ENCODE measurements at places on chromosomes 16 and 17.

DNA sequence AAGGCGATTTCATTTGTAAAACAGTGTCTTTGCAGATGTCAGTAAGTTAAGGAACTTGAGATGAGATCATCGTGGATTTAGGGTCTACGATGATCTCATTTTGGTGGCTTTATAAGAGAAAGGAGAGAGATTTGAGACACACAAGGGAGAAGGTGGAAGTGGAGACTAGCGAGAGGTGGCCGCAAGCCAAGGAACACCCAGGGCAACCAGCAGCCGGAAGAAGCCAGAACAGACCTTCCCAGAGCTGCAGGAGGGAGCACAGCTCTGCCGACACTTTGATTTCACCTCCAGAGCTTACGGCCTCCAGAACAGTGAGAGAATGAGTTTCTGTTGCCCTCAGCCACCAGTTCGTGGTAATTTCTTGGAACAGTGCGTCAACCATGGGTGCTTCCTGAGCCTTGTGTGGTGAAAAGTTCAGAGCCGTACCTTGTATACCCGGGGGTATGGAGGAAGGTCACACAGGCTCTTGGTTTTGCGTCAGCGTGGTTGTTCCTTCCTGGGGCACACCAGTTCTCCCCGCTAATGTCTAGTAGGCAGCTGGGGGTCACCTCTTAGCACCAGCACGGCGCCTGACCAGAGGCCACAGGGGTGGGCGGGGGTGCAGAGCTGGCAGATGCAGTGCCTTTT, 12.9 kb upstream of the SEC14L1 start:
- peak; percentile 91 for DNase-seq

DNA sequence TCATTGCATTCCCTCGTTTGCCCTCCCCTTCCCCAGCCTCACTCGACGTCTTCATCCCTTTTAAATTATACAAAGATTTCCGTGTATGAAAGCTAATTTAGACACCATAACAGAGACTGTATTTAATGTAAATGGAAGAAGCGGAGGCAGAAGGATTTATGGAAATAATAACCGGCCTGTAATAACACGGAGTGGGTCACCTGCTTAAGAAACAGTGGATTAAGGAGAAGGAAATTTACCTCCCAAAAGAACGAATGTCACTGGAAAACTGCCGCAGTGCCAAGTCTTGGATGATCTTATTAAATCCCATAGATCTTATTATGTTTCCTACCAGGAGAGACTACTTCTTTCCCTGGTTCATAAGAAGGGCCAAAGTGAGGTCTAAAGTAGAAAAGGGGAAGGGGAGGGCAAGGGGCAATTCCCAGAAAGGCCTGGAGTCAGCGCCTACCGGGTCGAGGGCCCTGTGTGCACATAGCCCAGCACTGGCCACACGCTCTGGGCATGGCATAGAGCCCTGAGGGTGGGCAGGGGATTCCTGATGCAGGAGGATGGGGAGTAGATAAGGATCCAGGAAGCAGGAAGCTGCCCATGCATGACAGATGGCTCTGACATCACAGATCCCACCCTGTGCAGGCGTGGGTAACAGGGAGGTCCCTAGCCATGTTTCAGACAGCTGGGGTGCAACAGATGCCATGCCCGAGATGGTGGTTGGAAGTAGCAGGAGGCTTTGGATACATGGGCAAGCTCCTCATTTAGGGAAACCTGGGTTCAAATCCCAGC, 56.2 kb upstream of the RPL38 start:
- no peak for DNase-seq

DNA sequence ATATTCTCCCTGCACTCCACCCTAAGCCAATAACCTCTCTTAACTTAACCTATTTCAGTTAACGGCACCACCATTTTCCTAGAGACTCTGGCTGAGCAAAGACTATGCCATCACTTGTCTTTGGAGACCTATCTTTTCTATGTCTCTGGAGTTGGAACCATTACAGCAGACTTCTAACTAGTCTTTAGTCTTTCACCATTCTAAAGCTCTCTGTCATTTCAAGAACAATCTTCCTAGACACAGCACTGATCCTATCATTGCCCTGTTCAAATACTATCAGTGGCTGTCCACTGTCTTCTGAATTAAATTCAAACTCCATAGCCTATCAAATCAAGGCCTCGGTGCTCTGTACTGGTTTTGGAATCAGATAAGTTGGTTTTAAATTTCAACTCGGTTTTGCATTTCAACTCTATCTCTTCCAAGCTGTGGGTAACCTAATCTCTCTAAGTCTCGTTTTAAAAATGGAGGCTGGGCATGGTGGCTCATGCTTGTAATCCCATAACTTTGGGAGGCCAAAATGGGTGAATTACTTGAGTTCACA, 31.9 kb downstream of the RNF43 start:
- no peak for DNase-seq

DNA sequence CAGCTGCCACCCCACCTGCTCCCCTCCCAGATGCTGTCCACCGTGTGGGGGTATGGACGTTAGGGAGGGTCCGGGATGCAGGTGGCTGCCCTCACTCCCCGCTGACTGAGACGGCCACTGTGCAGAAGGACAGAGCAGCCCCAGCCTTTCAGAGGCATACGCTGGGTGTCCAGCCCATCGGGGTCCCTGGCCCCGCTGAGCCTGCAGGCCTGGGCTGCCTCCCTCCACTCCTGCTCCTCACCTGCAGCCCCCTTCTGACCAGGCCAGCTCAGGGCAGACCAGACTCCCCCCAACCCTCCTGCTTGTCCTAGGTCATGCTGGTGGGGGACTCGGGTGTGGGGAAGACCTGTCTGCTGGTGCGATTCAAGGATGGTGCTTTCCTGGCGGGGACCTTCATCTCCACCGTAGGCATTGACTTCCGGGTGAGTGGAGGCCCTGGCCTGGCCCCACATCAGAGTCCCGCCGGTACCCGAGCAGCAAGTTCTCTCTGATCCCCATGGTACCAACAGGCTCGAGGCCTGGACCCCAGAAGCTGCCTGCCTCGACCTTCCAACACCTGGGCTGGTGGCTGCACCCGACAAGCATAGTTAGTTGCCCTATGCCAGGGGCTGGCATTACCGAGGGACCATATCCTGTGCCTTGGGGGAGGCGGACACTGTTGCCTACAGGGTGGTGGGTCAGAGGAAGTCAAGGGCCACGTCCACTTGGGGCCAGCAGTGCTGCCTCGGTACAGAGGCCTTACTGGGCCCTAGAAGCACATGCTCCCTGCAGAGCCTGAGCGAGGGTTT, 1.4 kb downstream of the RAB26 start:
- peak; percentile 53 for DNase-seq

DNA sequence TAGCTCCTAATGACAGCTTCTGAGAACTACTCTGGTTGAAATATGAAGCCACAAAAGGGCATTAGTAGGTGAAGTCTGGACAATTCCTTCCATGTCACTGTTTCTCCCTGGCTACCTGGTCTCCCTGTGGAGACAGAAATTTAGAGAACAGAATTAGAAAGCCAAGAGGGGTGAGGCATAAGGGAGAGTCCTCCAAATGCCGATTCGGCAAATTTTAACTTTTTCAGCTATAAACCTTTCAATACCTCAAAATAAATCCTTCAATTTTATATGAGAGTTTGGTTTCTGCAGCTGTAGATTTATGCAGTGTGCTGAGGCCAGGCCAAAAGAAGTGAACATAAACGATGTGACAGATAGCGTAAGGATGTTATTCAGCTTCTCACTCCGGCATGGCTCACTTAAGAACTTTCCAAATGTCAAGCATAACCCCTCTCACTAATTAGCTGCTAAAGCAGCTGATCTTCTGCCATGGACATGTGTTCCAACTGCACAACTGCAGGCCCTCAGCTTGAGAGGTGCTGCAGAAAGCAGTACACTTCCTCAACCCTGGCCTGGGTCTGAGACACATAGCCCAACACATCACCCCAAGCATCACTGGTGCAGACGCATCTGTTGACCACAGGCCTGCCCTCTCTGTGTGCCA, 247.9 kb upstream of the SOX9 start:
- DNase-seq, result no peak

- DNase-seq, result peak; percentile 39
These were observed 7.0 kb downstream of the SGSH start for GRCh38 chr17:80212962-80213642.

- no peak for DNase-seq
These were observed 181.9 kb upstream of the CACNG5 start for GRCh38 chr17:66652840-66653507.

DNA sequence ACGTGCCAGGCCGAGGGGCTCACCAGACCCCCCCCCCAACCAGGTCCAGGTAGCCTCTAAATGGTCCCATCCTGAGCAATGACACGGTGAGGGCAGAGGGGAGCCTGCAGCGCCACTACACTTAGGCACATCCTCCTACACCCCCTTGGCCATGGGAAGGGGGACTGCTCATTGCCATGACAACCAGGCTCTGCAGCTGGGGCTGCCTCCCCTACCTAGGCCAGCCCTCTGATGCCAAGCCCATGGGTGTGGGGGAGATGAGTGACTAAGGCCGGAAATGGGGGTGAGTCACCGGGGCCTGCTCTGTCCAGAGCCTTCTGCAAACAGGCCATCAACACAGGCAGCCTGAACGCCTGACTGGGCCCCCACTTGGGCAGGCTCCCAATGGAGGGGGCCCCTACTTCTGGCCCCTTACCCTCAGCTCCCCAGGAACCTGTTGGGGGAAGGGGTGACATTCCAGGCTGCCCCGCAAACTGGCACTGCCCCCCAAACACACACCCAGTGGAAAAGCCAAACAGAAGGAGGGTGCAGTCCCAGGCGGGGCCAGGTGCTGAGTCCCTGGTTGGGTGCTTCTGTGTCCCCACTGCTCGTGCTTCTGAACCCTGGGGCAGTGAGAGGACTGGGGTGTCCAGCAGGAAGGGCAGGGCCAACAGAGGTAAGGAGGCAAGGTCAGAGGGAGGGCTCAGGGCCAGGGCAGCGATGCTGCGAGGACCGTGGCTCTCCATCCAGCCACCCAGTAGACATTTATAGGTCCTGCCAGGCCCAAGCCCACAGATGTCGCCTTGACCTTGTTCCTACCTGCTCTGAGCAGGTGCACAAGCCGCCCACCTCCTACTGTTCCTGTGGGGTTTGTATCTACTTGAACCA, 8.2 kb downstream of the PLCD3 start:
- peak; percentile 80 for DNase-seq

- peak; percentile 92 for DNase-seq
These were observed 23.0 kb upstream of the EIF1 start for GRCh38 chr17:41665566-41666236.

GRCh38 chr17:40470932-40471828, 27.9 kb downstream of the IGFBP4 start:
- DNase-seq, result peak; percentile 29

DNA sequence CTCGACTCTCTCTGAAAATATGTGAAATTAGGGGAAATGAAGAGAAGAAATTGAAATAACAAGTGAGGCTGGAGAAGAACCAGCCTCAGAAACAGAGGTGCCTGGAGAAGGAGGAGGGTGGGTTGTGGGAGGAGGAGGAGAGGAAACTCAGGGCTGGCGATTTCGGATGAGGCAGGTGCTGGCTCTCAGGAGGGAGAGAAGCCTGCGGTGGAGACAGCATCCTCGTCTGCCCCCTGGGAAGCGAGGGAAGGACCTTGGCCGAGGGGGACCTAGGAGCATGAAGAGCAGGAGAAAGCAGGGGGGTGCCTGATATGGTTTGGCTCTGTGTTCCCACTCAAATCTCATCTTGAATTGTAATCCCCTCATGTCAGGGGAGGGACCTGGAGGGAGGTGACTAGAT, 264.7 kb upstream of the TNRC6C start:
- DNase-seq, result no peak

- DNase-seq, result peak; percentile 40
These were observed 34.7 kb upstream of the ENPP7 start for GRCh38 chr17:79695797-79696609.

- no peak for DNase-seq
These were observed 1151.9 kb upstream of the GOT2 start for GRCh38 chr16:59886021-59886420.

DNA sequence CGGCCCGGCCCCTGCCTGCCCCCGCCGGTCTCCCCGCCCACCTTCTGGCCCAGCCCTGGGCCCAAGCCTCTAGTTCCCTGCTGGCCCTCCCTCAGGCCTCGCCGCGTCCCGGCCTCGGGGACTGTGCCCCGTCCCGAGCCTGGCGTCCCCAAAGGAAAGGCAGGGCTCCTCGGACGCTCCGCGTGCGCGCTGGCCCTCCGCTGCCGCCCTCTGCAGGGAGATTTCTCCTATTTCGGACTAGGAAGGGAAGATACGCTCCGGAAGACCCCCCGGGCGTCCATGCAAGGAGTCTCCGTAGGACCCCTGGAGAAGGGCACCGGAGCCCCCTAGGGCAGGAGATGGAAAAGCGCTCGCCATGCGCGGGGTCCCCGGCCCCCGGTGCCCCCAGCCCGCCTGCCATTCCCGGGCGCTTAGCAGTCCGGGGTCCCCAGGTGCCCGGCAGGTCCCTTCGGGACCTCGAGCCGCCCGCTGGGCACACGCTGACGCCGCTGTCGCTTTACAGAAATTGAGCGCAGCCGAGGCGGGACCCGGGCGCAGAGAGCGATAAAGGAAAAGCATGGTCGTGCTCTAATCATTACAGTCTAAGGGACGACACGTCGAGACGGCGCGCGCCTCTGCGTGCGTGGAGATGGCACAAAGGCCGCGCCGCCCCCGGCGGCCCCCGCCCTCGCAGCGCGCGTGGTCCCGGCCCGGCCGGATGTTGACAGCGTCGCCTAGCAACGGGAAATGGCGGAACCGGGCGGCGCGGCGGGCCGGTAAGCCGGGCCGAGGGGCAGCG, at the start of gene CCDC40:
Gene CCDC40 (plus strand): TSS at position 706 of the 778 bp plus-strand sequence. CDS start 21 bp downstream, at position 727.
- peak; percentile 80 for DNase-seq

GRCh38 chr16:53864819-53865493, 161.0 kb downstream of the FTO start:
- DNase-seq, result no peak

DNA sequence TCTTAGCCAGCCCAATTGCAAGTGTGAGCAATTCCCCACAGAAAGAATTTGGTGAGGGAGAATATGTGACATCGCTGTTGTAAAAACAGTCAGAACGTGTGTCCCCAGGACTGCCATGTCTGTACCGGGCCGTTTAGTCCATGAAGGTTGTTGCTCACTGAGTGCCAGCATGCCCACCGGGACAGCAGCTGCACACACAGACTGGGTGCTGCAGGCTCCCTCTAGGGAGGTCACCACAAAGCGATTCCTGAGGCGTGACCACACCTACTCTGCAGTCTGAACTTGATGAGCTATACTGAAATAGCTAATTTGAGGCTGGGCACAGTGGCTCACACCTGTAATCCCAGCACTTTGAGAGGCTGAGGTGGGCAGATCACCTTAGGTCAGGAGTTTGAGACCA, 44.1 kb upstream of the ADORA2B start:
- no peak for DNase-seq

GRCh38 chr16:89993971-89994370, 25.3 kb downstream of the DBNDD1 start:
- DNase-seq, result no peak

GRCh38 chr17:66349521-66350254, 47.3 kb downstream of the PRKCA start:
- no peak for DNase-seq

DNA sequence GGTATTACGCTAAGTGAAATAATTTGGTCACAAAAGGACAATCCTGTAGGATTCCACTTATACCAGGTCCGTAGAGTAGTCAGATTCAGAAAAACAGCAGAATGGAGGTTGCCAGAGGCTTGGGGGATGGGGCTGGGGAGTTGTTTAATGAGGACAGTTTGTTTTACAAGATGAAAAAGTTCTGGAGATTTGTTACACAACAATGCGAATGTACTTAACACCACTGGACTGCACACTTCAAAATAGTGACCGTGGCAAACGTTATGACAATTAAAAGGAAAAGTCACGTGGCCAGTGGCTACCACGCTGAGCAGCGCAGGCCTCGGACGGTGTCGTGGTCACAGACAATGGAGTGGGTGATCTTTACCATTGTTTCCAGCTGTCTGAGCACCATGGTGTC, 338.1 kb downstream of the SEC14L1 start:
- no peak for DNase-seq

GRCh38 chr16:1538804-1539520, 5.5 kb downstream of the TMEM204 start:
- peak; percentile 41 for DNase-seq

- DNase-seq, result peak; percentile 37
These were observed 611 bp upstream of the ANKRD40 start for GRCh38 chr17:50708050-50709000.
